ENCODE measurements at places on chromosomes 13 and 19. TPM values are rescaled to one million over a fixed set of nuclear protein-coding genes. Genes with fewer than 3 reads are reported as not detected.

DNA sequence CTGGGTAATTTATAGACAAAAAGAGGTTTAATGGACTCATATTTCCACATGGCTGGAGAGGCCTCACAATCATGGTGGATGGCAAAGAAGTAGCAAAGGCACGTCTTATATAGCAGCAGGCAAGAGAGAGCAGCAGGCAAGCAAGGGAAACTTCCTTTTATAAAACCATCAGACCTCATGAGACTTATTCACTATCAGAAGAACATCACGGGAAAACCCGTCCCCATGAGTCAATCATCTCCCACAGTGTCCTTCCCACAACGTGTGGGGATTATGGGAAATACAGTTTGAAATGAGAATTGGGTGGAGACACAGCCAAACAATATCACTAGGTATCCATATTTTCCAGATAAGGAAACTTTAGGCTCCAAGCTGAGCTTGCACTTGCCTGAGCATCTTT lies 9.5 kb upstream of the CYP2B6 start:
- DNase-seq, result no peak

- DNase-seq, result no peak
Measured at GRCh38 chr13:93685900-93686299, 459.3 kb downstream of the GPC6 start.

PNMA8A gene
- 13.2 TPM for total RNA-seq

DNA sequence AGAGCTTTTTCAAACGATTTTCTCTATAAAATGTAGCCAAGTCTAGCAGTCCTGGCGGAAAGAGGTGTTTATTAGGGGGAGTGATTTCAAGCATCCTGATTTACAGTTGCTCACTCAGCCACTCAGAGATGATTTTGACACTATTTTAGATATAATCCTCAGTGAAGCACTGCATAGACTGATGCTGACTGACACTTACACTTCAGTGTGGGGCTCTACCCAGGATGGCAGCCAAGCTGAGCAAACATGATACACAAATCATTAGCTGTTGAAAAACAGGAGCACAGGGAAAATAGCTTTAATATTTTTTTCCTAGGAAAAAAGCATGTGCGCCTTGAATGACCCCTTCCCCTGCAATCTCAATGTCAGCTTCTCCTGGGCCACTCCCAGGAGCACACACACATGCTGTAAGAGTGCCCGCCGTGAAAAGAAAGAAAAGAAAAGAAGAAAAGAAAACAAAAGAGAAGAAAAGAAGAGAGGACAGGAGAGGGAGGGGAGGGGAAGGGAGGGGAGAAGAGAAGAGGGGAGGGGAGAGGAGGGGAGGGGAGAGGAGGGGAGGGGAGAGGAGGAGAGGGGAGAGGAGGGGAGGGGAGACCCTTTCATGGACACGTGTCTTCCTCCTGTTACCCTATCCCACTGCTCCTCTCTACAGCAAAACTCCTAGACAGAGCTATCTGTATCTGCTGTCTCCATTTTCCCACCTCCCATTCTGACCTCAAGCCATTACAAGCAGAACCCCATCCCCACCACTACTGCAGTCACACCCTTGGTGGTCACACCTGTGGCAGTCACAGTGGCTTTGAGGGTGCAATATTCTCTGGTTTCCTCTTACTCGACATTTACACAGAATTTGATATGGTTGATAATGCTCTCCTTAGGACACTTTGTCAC lies 36.4 kb downstream of the RCBTB2 start:
- DNase-seq, result no peak

AMER2 gene
- total RNA-seq, result not detected

CEACAM6 gene
- total RNA-seq, result not detected

- no peak for DNase-seq
Measured at GRCh38 chr13:27401210-27401609, 23.2 kb upstream of the GTF3A start.

DNA sequence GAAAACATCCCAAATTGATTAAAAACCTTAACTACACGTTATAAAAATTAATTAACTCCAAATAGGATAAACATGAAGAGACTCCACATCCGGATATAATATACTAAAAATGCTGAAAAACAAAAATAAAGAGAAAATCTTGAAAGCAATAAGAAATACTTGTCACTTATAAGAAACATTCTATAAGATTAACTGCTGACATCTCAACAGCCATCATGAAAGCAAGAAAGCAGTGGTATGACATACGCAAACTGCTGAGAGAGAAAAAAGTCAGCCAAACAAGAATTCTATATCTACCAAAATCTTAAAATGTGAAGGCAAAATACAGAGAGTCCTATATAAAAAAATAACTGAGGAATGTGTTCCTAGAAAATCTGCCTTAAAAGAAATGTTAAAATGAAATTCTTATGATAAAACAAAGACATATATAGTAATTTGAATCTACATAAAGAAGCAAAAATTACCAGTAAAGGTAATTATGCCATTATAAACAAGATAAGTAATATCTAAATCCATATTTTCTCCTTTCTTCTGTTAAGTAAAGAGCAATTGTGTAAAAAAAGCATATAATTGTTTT lies 1851.1 kb downstream of the PCDH9 start:
- peak; percentile 28 for DNase-seq

GRCh38 chr13:95552539-95553441 lies at the start of gene CLDN10:
TSS of gene CLDN10 (plus strand) at chr13:95552720. CDS start at chr13:95552754, 34 bp downstream.
- DNase-seq, result no peak

- DNase-seq, result no peak
Measured at GRCh38 chr13:51284339-51284738, 55.2 kb upstream of the SERPINE3 start.

DNA sequence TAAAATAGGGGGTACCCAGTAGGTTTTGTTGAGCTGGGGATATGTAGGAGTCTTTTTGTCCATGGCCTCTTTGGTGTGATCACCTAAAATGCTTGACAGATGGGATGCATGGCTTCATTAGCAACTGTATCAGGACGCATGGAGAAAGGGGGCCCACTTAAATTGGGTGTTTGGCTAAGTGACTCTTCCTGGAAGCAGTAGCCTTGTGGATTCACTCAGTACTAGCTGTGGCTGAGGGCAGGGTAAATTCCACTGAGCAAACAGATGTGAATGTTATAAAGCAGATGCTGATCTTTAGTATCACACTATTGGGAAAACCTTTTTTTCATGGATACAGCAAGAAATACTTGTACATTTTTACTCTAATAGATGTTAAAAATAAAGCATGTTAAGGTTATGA lies 140.0 kb downstream of the FGF14 start:
- no peak for DNase-seq

ACER1 gene
- total RNA-seq, result not detected

- DNase-seq, result no peak
Measured at GRCh38 chr13:43751624-43752023, 35.1 kb downstream of the ENOX1 start.

DNA sequence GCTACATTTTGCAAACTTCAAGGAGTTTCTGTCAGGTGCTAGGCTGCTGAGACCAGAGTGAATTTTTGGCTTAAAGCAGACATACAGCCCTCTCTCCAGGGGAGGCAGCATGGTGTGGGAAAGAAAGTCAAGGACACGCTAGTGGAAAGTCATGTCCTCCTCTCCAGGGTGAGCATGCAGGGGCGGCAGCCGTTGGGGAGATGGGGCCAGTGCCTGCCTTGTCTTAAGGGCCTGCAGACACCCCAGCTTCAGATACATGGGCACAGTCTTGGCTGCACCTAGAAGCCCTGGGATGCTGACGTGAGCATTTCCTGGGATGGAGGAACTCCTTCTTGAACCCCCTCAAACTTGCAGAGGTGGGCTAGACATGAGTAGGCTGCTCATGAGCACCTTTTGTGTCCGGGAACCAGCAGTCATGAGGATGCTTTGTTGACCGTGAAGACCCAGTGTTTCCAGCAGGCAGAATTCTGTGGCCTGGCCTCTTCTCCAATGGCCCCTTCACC lies 43.3 kb upstream of the PEPD start:
- no peak for DNase-seq

- DNase-seq, result peak; percentile 33
Measured at GRCh38 chr13:79935121-79935520, 405.8 kb downstream of the SPRY2 start.

WDR88 gene
- not detected for total RNA-seq

GPATCH1 gene
- 6.4 TPM for total RNA-seq

GRCh38 chr19:48393559-48394330 lies at the start of gene GRIN2D:
TSS of gene GRIN2D (plus strand) at chr19:48393668. CDS start at chr19:48398393, 4,725 bp downstream.
- peak; percentile 20 for DNase-seq

GRCh38 chr13:29210676-29211075 lies 384.8 kb downstream of the SLC7A1 start:
- no peak for DNase-seq

DNA sequence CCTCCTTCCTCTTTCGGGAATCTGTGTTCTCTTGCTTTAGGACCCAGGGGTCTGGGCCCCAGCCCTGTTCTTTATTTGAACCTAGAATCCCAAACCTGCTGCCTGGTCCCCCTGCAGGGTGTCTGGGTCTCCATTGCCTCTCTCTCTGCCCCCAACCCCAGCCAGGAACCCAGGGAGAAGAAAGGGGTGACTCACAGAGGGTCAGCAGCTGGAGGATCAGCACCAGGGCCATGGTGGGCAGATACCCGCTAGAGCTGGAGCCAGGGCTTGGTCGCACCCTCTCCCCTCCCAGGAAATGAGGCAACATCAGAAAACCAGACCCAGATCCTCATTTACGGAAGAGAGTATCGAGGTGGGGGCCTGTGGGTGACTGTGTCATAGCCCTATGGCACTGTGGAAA lies at the start of gene OSCAR:
OSCAR (minus strand) TSS at position 243 of the 400 bp plus-strand sequence; CDS start at position 232, 11 bp downstream.
- no peak for DNase-seq

GRCh38 chr19:18227781-18228271 lies 1.6 kb upstream of the PDE4C start:
- DNase-seq, result no peak

BEST2 gene
- not detected for total RNA-seq

ELSPBP1 gene
- total RNA-seq, result not detected

IGFL3 gene
- not detected for total RNA-seq

RGS9BP gene
- total RNA-seq, result 0.20 TPM

- no peak for DNase-seq
Measured at GRCh38 chr13:20636079-20636478, 67.4 kb upstream of the IL17D start.

NAPSA gene
- total RNA-seq, result 0.31 TPM

NLRP12 gene
- total RNA-seq, result not detected

GRCh38 chr19:15212711-15213110 lies 11.9 kb upstream of the NOTCH3 start:
- DNase-seq, result no peak

KLK10 gene
- total RNA-seq, result not detected
